ENCODE measurements at places on chromosomes 4 and X. TPM values are rescaled to one million over a fixed set of nuclear protein-coding genes. Genes with fewer than 3 reads are reported as not detected.

- peak; percentile 31 for DNase-seq
Measured at GRCh38 chr4:525660-526059, 26.6 kb downstream of the PIGG start.

- no peak for DNase-seq
Measured at GRCh38 chrX:84248226-84248625, 60.2 kb upstream of the RPS6KA6 start.

FOXP3 gene
- 0.10 TPM for total RNA-seq

GRCh38 chr4:39978378-39978775 lies 666 bp upstream of the PDS5A start:
- DNase-seq = no peak

HTN1 gene
- not detected for total RNA-seq

- DNase-seq = no peak
Measured at GRCh38 chrX:138031715-138032114, 465.8 kb downstream of the ZIC3 start.

NUDT10 gene
- total RNA-seq = 2.1 TPM

COL4A6 gene
- total RNA-seq = 2.3 TPM

- DNase-seq = no peak
Measured at GRCh38 chr4:38330321-38330720, 333.7 kb upstream of the KLF3 start.

DNA sequence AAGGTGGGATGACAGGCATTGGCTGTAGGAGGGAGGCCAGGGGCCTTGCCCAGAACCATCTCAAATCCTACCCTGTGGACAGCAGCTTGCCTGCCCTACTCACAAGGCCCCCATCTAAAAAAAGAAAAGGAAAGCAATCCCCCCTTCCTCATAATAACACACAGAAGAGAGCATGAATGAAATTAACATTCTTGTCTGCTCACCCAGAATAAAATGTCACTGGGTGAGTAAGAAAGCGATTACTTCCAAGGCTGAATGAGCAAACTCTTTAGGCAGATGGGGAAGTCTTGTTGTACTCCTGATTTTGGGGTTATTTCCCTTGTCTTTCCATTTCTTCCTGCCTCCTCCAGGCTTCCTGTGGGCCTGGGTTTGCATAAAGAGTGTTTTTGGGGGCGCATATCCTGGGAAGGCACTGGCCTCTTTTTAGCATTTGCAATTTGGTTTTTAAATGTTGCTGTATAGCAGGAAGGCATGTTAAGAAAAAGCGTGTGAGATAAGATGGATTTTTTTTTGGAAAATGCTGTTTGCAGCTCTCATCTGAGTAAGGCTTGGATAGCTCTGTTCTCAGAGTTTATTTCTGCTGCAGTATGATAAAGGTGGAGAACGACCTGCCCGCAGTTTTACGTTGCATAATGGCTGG lies 248.3 kb upstream of the GATB start:
- no peak for DNase-seq

DNA sequence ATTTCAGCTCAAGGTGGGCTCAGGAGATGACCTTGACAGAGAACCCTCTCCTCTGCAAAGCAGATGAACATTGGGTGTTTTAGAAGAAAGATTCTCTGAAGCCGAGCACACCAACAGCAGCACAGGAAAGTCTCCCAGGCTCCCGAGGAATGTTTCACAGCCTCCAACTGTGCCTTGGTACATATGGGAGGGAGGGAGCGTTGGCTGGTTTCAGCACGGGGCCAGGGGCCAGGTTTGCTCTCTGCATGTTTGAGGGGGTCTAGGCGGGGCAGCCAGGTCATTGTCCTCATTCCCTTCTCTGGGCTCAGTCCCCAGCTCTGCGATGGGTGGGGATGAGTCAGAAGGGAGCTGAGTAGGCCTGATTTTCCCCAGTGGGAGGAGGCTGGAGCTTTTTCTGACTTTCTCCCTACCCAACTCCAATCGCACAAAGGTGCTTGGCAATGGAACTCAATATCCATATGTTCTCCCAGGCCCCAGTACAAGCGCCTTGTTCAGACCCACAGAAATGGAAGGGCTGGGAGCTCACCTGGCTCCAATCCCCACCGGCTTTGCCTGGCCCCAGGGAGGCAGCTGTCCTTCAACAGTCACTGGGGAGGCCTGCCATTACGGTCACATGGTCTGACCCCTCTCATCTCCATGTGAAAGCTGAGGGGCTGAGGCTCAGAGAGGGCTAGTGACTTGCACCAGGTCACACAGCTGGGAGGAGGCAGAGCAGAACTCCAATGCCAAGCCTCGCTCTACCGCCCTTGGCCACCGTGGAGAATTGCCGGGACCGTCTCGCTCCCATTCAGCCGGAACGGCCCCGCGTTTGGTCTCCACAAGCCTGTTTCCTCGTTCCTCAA lies 108.4 kb upstream of the AFAP1 start:
- no peak for DNase-seq

DNA sequence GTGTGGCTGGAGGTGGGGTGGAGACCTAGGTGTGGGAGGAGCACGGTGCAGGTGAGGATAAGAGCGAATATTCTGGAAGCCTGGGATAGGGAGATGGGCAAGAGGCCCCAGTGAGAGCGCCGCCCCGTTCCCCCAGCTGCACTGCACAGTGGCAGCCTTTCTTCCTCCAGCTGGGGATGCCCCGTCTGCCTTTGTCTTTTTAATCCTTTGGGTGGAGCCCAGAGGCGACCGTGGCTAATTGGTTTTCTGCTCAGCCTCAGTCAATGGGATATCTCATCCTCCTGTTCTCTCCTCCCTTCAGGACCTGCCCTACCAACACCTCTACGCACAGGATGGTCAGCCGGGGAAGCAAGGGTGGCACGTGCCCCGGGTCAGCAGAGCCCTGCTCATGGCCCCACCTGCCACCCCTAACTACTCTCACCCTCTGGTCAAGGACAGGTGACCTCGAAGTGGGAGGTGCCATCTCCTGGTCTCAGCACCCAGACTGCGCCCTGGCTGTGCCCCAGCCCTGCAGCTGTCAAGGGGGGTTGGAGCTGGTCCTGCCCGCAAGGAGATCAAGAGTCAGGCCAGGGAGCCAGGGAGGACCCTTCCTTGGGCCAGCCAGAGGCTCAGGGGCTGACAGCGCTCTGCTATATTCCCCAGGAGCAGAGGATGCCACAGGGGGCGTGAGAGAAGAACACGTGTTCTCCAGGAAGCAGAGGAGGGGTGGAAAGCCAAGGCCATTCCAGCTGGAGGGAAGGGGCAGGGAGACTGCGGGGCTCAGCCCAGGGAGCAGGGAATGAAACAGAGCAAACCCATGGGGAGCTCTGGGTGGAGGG lies 64.0 kb downstream of the ADRA2C start:
- DNase-seq = no peak

DNA sequence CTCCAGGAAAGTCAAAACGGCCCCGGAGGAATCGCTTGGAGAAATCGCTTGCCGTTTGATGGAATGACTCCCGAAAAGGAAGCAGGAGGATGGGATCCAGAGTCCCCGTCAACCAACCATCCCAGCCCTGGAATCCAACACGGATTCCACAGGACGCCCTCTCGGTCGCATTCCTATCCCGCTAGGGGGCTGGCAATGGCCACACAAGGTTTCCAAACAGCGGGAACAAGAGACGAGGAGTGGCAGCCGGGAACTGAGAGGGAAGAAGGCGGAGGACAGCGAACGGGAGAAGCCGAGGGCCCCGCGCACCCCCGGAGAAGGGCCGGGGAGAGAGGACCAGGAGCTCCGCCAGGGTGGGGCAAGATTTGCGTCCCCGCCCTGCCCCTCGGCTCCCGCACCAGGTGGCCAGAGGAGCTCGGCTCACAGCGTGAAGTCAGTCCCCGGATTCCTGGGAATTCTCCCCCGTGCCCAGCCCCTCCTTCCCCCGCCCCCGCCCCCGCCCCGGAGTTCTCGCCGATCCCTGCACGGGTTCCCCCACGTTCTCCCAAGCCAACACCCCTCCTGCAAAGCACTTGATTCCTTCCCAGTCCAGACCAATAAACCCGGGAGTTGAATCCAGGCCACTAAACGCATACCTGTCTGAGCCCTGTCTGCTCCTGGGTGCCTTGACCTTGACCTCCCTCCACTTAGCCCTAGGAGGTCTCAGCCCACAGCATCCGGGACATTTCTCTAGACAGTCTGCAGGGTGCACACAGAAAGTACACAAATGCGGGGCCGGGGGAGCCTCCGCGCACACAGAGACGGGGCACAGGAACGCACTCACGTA lies 1.4 kb downstream of the PDZD4 start:
- no peak for DNase-seq

FDCSP gene
- not detected for total RNA-seq

S100G gene
- not detected for total RNA-seq

GRCh38 chrX:118694638-118695037 lies 32.8 kb upstream of the IL13RA1 start:
- DNase-seq = no peak

DNA sequence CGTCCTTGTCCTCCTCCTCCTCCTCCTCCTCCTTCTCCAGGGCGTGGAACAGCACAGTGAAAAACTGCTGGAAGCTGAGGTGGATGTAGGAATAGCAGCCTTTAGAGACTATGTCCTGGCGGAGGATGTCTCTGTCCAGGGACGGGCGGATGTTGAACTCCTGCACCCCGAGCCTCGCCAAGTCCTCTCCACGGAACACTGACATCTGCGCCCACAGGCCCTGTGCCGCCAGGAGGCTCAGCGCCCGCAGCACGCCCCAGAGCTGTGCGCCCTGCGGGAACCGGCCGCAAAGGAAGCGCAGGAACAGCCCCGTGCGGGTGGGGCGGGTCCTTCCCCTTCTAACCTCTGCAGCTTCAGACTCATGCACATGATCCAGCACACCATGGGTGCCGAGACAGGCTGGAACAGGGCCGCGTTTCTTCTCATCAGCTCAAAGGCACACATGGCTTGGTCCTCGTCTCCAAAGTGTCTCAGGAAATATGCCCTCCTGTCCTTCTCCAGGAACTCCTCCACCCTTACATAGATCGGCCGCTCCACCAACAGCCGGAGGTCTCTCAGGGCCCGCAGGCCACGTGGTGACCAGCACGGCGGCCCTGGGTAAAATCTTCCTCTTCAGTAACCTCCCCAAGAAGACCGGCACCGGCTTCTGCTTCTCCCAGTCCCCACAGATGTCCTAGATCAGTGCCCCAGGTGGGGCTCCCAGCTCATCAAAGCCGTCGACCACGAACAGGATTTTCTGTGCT lies 1.2 kb downstream of the NLRP2B start:
- DNase-seq = no peak

- DNase-seq = no peak
Measured at GRCh38 chrX:101037231-101037630, 14.7 kb downstream of the TRMT2B start.
